Progenitor cell of endocrine pancreas (in vitro differentiated cells): ENCODE measurements at places on chromosomes 5 and 9.

GRCh38 chr5:4319478-4320128 is 724.0 kb downstream of the IRX1 start:
- no peak for DNase-seq

- DNase-seq: no peak
Measured at GRCh38 chr9:107188376-107188775, 94.7 kb upstream of the RAD23B start.

DNA sequence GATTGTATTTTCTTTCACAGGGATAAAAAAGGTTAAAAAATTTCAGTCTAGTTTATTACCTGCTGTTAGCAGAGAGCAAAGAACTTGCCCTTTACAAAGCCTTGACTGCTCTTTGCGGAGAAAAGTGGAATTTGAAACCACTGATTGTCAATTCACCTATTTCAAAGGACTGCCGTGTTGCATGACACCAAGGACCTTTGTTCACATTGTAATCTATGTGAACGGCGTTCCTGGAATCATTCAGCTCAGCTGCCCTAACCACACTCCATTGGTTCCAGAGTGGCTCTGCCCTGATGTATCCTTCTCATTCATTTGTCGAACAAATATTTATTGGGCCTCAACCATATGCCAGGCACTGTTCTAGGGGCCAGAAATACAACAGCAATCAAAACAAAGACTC is 377.5 kb upstream of the RFX3 start:
- no peak for DNase-seq

DNA sequence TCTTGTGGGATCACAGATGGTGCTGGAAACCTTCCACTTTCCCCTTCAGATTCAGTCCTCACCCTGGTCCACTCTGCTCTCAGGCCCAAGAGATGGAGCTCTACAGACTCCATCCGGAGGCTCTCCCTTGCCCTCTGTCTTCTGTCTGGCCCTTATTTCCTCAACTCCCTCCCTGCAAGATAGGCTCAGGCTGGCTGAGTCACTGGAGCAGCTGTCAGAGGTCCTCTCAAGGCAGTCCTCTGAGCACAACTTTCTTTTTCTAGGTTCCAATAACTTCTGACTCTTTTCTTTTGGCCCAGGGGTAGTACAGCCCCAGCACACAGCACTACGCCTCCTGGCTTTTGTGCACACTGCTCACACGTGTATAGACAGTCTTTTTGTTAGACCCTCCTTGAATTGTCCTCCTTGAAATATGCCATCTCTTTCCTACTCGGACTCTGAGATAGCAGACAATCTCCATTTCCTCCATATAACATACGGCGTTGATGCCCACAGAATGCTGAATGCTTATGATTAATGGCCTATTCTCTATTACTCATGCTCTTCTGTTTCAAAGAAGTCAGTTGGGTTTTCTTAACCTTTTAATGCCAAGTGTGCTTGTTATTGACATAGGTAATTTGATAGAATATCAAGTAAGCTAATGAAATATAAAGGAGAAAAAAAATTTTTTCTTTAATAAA is 193.1 kb downstream of the SLC12A2 start:
- no peak for DNase-seq

DNA sequence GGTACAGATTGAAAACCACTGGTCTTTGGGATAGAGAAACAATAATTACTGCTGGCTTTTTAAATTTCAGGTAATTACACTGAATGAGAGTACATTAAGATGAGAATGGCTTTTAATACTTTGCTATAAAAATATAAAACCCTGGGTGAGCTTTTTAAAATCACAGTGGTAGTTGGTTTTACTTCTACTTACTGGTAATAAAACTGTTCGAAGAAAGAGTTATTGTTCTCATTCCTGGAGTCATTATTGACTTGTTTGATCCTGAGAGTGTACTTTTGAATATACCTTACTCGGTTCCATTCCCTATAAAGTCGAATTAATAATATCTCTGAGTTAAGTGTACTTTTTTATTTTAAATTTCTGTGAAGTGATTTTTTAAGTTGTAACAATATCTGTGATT is 21.5 kb downstream of the MELK start:
- no peak for DNase-seq

GRCh38 chr5:115418788-115419187 is 122.3 kb upstream of the CCDC112 start:
- DNase-seq: no peak

- no peak for DNase-seq
Measured at GRCh38 chr5:131392466-131393095, 128.7 kb downstream of the CDC42SE2 start.

GRCh38 chr9:17528859-17529258 is 50.0 kb upstream of the SH3GL2 start:
- no peak for DNase-seq

DNA sequence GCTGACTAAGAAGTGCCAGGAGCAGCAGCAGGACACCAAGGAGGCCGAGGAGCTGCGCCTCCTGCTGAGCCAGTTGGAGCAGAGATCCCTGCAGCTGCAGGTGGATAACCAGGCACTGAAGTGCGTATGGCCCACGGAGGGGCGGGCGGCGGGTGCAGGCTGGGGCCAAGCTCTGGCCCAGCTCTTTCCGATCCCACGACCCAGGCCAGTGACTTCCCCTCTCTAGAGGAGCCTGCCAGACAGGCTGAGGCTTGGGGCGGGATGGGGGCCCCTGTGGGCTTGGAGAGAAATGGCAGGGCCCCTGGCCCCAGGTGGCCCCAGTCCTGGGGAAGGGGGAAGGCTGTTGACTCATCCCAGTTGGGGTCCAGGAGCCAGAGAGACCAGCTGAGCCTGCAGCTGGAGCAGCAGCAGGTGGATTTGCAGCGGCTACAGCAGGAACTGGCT is 3.6 kb downstream of the PTRH1 start:
- no peak for DNase-seq

DNA sequence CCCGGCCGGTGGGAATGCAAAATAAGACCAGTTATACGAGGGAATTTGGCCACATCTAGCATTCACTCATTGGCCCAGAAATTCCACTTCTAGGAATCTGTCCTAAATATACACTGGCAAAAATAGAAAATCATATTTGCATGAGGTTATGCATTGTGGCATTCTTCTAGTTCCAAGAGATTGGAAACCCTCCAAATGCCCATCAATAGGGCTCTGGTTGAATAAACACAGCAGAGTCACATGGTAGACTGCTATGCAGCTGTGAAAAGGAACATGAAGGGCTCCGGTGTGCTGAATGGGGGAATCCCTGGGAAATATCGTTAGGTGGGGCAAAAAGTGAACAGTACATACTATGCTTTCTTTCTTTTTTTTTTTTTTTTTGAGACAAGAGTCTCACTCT is 36.8 kb downstream of the PTGES start:
- no peak for DNase-seq

GRCh38 chr5:107294211-107294550 is 376.6 kb downstream of the EFNA5 start:
- no peak for DNase-seq

- DNase-seq: no peak
Measured at GRCh38 chr5:94508461-94509148, 109.8 kb downstream of the KIAA0825 start.

- DNase-seq: no peak
Measured at GRCh38 chr9:94300470-94301301, 27.8 kb downstream of the NUTM2F start.

DNA sequence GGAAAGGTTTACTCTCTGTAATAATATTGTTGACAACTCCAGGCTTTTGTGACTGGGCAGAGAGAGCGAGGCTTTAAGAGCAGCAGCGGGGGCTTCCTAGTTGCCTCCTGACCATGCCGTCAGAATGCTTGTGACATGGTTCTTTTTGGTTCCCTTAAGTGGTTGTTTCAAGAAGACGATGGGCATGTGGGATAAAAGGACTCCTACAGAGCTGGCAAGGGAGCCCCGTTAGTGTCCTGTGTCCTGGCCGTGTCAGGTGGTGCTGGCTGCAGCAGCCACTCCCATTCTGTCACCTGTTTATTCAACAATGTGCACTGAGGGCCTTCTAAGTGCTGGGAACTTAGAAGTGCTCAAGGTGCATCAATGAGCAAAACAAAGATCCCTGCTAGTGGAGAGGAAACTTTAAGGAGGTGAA is 19.7 kb downstream of the LCP2 start:
- no peak for DNase-seq

- DNase-seq: no peak
Measured at GRCh38 chr5:144009116-144009515, 161.3 kb downstream of the YIPF5 start.

GRCh38 chr5:155926031-155926430 is 400.9 kb upstream of the SGCD start:
- no peak for DNase-seq

GRCh38 chr5:172162323-172162986 is 25.6 kb downstream of the STK10 start:
- DNase-seq: no peak

- DNase-seq: no peak
Measured at GRCh38 chr9:123475407-123475806, 119.4 kb downstream of the CRB2 start.

- DNase-seq: no peak
Measured at GRCh38 chr5:62059960-62060359, 246.0 kb upstream of the KIF2A start.
